ENCODE measurements at places on chromosomes 2 and 18. TPM values are rescaled to one million over a fixed set of nuclear protein-coding genes. Genes with fewer than 3 reads are reported as not detected.

Gene STON1
- 24.6 TPM for total RNA-seq

Gene SMAD2
- 58.7 TPM for total RNA-seq

Gene REG1B
- not detected for total RNA-seq

Gene STPG4
- not detected for total RNA-seq

Gene SCYGR4
- total RNA-seq: not detected

Gene PKDCC
- total RNA-seq: 57.8 TPM

Gene PRR30
- not detected for total RNA-seq

Gene STAMBP
- total RNA-seq: 34.2 TPM

Gene CCDC74A
- 15.1 TPM for total RNA-seq

Gene LMAN2L
- total RNA-seq: 12.2 TPM

Gene CASP10
- total RNA-seq: 9.1 TPM

Gene TFPI
- 72.5 TPM for total RNA-seq

Gene PSMA8
- not detected for total RNA-seq

Gene ATP6V1C2
- not detected for total RNA-seq

Gene LYG2
- not detected for total RNA-seq

Gene RND3
- total RNA-seq: 321 TPM

Gene POTEI
- total RNA-seq: not detected

Gene HOXD9
- total RNA-seq: not detected

Gene CDC42EP3
- 34.7 TPM for total RNA-seq

Gene KCNE4
- total RNA-seq: 22.2 TPM

Gene FSHR
- not detected for total RNA-seq

Gene POTEF
- not detected for total RNA-seq

Gene KCNIP3
- 2.9 TPM for total RNA-seq

Gene CAPN14
- 0.16 TPM for total RNA-seq

Gene ZNF516
- total RNA-seq: 10.8 TPM

Gene PTRHD1
- total RNA-seq: 23.7 TPM

Gene BMP10
- not detected for total RNA-seq

Gene FBXO48
- total RNA-seq: 0.99 TPM

Gene RAMP1
- 3.1 TPM for total RNA-seq

Gene TGFA
- not detected for total RNA-seq

Gene OR6B2
- total RNA-seq: not detected

Gene TLX2
- total RNA-seq: not detected

Gene CYP27A1
- total RNA-seq: 10.5 TPM

Gene BARD1
- 4.5 TPM for total RNA-seq
